ENCODE measurements at places on chromosomes 3 and 15.
A peak's percentile ranks its signal among the peaks of the same experiment; 100 is the strongest.

DNA sequence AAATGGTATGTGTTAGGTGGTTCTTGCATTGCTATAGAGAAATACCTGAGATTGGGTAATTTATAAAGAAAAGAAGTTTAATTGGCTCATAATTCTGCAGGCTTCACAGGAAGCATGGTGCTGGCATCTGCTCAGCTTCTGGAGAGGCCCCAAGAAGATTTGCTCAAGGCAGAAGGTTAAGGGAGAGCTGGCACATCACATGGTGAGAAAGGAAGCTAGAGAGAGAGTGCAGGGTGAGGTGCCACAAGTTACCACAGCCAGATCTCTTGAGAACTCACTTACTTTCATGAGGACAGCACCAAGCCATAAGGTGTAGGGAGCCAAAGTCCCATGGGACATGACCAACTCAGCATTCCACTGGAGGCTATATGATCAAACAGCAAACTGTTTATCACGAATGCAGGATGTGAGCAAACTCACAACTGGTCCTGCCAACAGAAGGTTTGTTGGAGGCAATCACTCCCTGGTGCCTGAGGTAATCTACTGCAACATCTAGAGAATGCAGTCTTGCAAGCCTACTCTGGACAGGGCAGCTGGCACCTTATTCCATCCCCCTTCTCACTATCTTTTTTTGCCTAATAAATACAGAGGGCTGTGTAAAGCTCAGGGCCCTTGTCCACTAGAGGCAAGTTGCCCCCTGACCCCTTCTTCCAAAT is 28.1 kb upstream of the CCR2 start:
- no peak for DNase-seq

- DNase-seq: no peak
Observed at GRCh38 chr3:48552111-48552951, 4.3 kb downstream of the PFKFB4 start.

GRCh38 chr3:138381413-138381901 is 33.1 kb downstream of the MRAS start:
- no peak for DNase-seq

- DNase-seq: no peak
Observed at GRCh38 chr3:169365993-169366915, 297.3 kb downstream of the MECOM start.

DNA sequence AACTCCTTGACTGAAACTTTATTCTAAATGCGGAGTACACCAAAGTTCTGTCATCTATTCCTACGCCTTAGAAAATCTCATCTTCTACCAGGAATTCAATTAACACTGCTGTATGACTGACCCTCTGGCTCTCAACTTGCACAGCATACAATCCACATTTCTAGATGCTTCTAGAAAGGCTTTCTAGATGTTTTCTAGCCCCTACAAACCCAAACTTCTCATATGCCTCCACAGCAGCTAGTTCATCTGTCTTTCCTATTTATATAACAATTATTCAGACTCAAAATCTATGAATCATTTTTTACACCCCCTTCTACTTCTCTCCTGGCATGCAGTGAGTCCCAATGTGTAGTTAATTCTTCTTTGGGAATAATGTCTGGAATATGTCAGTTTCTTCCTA is 13.2 kb downstream of the INO80 start:
- no peak for DNase-seq

DNA sequence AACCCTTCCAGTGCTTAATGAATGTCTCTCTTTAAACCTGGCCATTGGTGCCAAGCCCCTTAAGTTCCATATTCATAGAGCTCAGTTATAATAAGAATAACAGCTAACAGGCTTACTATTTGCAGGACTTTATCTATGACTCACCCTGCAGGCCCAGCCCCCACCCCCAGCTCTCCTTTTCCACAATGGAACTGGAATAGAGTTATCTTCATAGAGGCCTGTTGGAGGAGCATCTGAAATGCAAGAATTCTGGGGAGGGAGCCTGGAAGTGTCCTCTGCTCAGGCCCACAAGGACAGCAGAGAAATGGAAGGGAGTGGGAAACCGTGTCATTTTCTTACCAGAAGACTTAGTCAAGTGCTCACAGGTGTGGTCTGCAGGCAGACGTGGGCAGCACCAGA is 52.8 kb downstream of the SEMA5B start:
- DNase-seq: no peak

DNA sequence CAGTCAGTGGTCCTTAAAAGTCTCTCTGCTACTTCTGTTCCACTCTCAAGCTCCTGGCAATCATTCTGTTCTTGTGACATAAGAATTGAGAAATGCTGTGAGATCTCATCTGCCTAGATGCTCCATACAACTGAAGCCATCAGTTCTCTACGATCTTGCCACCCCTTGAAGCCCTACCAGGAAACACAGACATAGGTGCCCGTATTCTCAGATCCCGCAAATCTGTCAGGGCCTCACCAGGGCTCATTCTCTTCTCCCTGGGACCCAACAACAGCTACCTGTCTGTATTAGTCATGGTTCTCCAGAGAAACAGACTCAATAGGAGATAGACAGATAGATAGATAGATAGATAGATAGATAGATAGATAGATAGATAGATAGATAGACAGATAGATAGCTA is 149.1 kb downstream of the UACA start:
- no peak for DNase-seq

- no peak for DNase-seq
Observed at GRCh38 chr15:84151205-84151931, 84.2 kb upstream of the GOLGA6L4 start.

DNA sequence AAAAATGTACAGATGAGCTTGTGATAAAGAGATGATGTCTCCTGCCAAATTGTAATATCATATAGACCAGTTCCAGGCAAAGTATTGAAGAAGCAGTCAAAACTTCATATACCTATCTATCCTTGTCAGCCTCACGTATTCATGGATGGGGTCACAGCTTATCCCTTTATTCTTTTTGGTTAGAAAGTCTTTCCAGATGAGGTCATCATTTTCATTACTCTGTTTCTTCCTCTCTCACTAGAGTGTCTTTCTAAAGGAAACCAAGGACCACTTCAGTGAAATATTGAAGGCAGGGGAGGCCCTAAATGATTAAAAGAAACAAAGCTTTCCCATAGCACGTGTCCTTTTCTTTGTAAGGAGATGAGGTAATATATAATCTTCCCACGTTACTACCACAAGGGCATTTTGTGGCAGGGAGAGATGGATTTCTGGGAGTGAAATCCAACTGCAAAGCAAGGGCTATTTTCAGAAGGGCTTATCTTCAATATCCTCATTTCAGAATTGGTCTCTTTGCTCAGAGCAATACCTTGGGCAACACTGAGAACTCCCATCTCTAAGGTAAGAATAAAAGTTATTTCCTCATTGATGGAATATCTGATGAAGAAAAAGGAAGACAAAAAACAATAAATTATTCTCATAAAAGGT is 260.2 kb downstream of the TIGIT start:
- DNase-seq: no peak

DNA sequence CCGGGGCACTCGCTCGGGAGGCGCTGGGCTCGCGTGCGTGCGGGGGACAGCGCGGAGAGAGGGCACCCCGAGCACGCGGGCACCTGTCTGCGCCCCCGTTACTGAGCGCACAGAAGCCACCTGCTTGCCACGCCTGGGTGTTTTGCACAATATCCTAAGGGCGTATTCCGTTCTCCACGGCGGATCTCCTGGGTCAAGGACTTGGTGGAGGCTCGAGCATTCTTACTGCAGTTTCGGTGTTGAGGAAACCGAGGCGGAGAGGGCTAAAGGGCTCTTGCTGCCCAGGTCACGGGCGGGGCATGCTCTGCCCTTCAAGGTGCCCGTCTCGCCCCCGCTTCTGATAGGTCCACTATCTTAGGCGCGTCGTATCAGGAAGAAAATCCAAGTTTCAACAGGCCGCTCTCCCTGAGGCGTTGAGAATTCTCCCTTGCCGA is 526 bp downstream of the GPD1L start:
- DNase-seq: no peak

GRCh38 chr3:47432673-47433072 is 43.1 kb downstream of the SCAP start:
- DNase-seq: no peak

DNA sequence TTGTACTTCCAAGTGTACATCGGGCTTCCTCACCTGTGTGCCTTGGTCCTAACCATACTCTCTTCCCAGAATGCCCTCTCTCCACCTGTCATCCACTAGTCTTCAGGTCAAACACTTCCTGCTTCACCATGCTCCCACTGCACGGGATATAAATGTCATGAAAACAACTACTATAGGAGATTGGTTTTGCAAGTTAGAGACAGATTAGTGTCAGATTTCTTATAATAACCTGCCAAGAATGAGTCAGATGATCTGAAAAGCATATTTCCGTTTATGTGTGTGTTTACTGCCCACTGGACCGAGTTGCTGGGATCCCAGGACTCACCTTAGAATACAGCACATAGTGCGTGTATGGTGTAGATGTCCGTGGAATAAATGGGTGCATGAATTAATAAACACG is 21.4 kb downstream of the PLA1A start:
- no peak for DNase-seq

DNA sequence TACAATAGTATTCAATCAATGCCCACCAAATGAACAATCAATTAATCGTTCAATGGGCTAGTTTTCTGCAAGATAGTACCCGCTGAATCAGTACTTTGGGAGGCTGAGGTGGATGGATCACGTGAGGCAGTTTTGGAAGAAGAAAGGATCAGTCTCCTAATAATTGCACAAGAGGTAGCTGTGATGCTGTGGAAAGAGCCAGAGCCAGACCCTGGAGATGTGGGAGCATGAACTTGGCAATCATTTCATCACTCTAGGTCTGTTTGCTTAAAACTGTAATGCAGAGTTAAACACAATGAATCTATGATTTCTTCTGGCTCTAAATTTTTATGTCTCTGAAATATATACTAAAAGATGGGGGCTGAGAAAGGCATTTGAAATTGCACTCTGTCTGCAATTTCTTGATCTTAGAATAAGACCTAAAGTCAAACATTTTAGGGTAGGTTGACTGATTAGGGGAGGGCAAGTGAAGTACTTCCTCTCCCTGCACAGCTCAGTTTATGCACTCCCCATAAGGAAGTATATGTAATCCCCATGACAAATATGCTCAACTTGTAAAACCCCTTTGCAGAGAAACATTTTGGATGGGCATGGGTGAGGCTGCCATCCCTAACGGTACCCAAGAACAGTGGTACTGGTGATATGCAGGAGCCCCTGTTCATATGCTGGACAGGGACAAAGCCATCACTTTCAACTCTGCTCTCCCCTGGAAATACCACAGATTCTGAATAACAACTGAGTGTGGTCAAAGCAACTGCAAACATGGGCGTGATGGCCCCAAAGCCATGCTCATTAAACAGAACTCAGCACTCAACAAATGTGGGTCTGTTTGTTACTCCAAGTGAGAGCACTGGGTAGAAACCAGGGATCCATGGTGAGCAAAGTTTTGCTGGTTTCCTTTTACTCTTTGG is 28.6 kb upstream of the SPATA12 start:
- no peak for DNase-seq

GRCh38 chr3:26381411-26381810 is 241.2 kb upstream of the LRRC3B start:
- DNase-seq: no peak

DNA sequence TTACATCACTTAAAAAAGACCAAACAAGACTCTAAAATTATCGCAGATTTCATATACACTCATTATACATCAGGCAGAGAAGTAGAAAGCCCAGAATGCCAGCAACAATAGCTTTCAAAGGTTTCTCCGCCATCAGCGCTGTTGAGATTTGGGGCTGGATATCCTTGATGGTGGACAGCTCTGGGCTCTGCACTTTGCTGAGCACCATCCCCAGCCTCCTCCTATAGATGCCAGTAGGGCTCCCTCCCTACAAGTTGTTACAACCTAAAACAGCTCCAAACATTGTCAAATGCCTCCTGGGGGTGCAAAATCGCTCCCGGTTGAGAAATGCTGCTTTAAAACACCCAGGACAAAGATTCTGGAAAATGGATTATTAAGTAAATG is 73.5 kb downstream of the ATP10A start:
- DNase-seq: no peak

- no peak for DNase-seq
Observed at GRCh38 chr15:101387574-101387973, 92.5 kb upstream of the SNRPA1 start.

DNA sequence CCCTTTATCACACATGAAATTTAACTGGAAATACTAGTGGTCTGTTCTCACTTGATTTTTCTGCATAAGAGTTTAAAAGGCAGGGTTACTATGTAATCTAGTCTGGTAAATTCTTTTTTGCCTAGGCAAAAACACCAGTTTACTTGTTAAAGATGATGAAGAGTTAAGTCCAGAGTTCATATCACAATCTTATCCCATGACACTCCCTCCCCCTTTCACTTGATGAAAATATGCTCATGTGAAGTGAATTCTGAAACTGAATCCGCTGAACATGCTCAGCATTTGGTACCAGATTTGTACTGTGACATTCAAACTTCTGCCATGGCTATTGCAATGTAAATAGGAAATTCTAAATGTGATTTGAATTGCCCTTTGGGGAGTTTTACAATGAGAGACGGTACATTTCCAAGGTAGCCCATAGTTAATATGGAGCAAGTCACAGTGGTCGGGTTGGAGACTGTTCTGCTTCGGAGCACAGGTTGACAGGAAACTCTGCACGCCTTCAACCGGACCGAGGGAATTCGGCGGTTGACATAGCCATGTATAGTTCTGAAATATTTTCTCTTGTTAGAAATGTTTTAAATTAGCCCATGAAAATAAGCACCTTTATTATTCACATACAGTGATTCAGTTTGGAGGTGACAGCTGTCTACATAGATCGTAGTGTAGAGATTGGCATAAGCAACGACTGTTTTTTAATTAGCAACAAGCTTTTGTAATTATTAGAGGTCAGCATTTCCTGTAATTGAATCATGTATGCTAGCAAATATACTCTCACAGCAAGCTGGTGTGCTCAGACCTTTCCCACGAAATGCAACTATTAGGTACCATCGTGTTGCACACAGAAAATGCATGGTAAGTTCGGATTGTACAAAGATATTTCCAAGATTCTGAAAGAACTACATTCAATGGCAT is 768.6 kb upstream of the GOLIM4 start:
- DNase-seq: no peak

- DNase-seq: peak; percentile 8
Observed at GRCh38 chr3:190424478-190425439, 24.9 kb downstream of the TMEM207 start.

GRCh38 chr3:186588632-186589031 is 18.1 kb downstream of the DNAJB11 start:
- DNase-seq: no peak

DNA sequence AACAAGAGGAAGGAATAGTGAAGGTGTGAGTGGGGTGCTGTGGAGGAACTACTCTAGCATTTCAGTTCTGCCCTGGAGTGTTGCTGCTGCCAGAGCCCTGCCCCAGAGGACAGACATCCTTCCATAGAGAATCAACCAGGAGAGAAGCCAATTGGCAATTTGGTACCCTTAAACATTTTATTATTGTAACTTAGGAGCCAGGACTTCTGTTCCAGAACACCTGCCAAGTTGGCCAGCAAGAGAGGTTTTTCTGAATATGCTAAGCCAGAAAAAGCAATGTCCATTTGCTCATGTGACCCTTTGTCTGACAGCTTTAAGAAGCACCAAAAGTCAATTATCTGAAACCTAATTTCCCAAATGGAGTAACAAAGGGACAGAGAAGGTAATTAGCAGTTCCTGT is 264.9 kb downstream of the MEX3B start:
- DNase-seq: no peak

Measured in stimulated activated CD4-positive, alpha-beta T cell treated with anti-CD3 and anti-CD28 coated beads, Interleukin-12 subunit alpha, Interleukin-12 subunit beta, amount 100 ng/mL, for 48 hours (primary cell).